Breast epithelium (tissue), 4 donors: ENCODE measurements at places on chromosomes 5 and 9.

- no peaks in the 10 kb centered on the region for H3K4me1 ChIP-seq
- H3K4me3 ChIP-seq = no peak overlapping the region
- H3K36me3 ChIP-seq = no peaks in the 10 kb centered on the region
Measured at GRCh38 chr9:79264511-79265355, 307.0 kb upstream of the TLE4 start.

- H3K36me3 ChIP-seq = no peaks in the 10 kb centered on the region
- no peak overlapping the region for H3K4me3 ChIP-seq
- no peak overlapping the region for H3K27ac ChIP-seq
- H3K27me3 ChIP-seq = no peaks in the 10 kb centered on the region
Measured at GRCh38 chr5:158287643-158288271, 428.8 kb upstream of the CLINT1 start.

- no peaks in the 10 kb centered on the region for H3K4me1 ChIP-seq
- no peak overlapping the region for H3K4me3 ChIP-seq
- DNase-seq = no peak
Measured at GRCh38 chr9:115004545-115004944, 74.2 kb upstream of the TNFSF8 start.

GRCh38 chr5:172186114-172186695 is 1.8 kb downstream of the STK10 start:
- H3K27me3 ChIP-seq = no peaks in the 10 kb centered on the region
- H3K4me3 ChIP-seq = peak overlapping the region; percentile 90
- peaks cover 3% of the 10 kb centered on the region for H3K4me1 ChIP-seq
- no peak for DNase-seq
- H3K36me3 ChIP-seq = no peaks in the 10 kb centered on the region
- H3K27ac ChIP-seq = peak overlapping the region; percentile 54

- H3K4me1 ChIP-seq = no peaks in the 10 kb centered on the region
- H3K4me3 ChIP-seq = no peak overlapping the region
- H3K36me3 ChIP-seq = no peaks in the 10 kb centered on the region
- H3K27me3 ChIP-seq = peaks cover 7% of the 10 kb centered on the region
Measured at GRCh38 chr9:71249729-71250317, 128.4 kb upstream of the TRPM3 start.

DNA sequence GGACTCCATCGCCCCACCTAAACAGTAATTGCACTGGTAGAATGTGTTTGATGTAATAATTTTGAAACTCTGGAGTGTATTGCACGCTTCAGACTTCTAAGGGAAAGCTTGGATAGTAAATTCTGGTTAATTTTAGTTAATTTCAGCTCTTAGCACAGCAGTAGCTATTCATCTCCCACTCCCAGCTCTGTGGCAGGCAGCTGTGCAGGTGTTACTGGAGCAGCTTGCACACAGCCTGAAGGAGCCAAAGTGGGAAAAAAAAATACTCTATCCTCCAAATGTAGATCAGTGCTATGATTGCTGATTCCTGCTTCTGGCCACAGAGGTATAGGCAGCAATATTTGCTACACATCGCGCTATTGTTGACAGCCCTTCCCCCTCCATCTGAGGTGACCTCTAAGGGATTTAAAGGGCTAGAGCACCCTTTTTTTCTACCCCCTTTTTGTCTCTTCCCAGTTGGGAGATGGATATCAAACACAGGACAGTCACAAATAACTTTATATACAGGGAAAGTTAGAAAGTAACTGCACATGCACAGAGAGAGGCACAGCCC is 97.4 kb downstream of the KCTD16 start:
- DNase-seq = no peak
- H3K4me3 ChIP-seq = no peak overlapping the region
- no peaks in the 10 kb centered on the region for H3K27me3 ChIP-seq

DNA sequence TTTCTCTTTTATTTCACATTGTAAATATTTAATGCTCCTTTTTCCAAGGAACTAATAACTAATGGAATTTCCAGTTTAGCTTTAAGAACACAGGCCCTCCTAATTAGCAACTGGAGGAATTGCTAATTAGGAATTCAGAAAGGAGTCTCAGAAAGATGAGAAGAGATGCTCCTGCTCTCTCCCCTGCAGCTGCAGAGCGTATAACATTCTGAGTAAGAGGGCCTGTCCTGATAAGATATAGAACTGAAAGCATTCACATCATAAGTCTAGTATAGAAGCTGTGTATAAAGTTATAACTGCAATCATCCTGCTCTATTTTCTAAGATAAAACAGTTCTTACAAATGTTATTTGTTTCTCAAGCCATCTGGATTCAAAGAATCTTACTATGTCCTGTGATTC is 83.2 kb downstream of the DTWD2 start:
- H3K4me3 ChIP-seq = no peak overlapping the region
- no peaks in the 10 kb centered on the region for H3K36me3 ChIP-seq
- no peak overlapping the region for H3K27ac ChIP-seq
- no peaks in the 10 kb centered on the region for H3K27me3 ChIP-seq

- H3K36me3 ChIP-seq = no peaks in the 10 kb centered on the region
- no peak for DNase-seq
- H3K4me1 ChIP-seq = no peaks in the 10 kb centered on the region
- no peaks in the 10 kb centered on the region for H3K27me3 ChIP-seq
- H3K4me3 ChIP-seq = no peak overlapping the region
- no peak overlapping the region for H3K27ac ChIP-seq
Measured at GRCh38 chr5:108536321-108536720, 154.4 kb upstream of the FBXL17 start.

DNA sequence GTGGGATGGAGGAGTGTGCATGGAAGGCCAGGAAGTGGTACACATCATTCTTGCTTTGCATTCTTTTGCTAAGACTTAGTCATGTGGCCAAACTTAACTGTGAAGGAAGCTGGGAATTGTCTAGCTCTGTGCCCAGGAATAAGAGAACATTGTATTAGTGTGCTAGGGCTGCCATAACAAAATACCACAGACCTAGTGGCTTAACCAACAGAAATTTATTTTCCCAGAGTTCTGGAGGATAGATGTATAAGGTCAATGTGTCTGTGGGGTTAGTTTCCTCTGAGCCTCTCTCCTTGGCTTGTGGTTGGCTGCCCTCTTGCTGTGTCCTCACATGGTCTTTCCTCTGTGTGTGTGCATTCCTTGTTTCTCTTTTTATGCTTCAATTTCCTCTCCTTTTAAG is 32.4 kb downstream of the NNT start:
- H3K27me3 ChIP-seq = no peaks in the 10 kb centered on the region
- DNase-seq = no peak
- H3K36me3 ChIP-seq = no peaks in the 10 kb centered on the region

- no peaks in the 10 kb centered on the region for H3K36me3 ChIP-seq
- no peak overlapping the region for H3K27ac ChIP-seq
- no peak for DNase-seq
- H3K4me3 ChIP-seq = no peak overlapping the region
- no peaks in the 10 kb centered on the region for H3K4me1 ChIP-seq
Measured at GRCh38 chr5:72018143-72018803, 89.0 kb upstream of the MAP1B start.

DNA sequence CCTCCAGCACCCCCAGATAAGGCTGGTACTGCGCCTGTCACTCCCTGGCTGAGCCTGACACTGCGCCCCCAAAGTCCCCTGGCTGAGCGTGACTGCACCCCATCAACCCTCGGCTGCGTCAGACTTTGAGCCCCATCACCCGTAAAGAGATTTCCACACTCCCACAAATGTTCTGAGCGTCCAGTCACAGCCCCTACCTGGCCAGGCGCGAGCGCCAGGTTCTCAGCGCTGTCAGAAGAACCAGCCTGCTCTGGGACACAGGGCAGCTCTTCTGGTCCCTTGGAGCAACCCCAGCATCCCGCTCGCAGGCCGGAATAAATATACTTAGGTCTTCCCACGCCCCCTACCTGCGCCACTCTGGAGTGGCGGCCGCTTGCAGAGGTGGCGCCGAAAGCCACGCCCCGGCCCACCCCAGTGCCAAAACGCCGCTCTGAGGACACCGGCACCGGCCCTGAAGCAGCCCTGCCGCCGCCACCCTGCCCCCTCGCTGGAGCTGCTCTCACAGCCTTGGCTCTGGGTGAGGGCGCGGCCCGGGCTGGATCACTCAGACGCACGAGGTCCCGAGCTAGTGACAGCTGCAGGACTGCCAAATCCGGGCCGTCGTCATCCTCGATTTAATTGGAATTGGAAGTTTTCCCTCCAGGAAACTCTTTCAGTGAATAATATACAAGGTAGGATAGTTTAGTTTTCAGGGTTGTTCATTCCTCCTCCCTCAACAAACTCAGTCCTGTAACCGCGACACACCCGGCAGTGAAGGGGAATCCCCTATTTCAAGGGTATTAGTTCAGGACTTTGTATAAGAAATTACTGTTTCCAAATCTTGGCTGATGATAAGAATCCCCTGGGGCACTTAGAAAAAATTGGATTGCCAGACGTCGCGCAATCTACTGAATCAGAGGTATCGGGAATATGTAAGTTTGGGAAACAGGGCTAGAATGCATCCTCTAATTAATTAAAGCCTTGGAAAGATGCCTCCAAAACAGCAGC is 1.2 kb upstream of the CEMIP2 start:
- H3K36me3 ChIP-seq = no peaks in the 10 kb centered on the region
- H3K27me3 ChIP-seq = no peaks in the 10 kb centered on the region
- no peaks in the 10 kb centered on the region for H3K4me1 ChIP-seq
- peak overlapping the region; percentile 91 for H3K27ac ChIP-seq
- DNase-seq = peak; percentile 84
- peak overlapping the region; percentile 83 for H3K4me3 ChIP-seq

GRCh38 chr9:13613296-13613695 is 333.8 kb upstream of the MPDZ start:
- H3K27me3 ChIP-seq = no peaks in the 10 kb centered on the region
- no peak for DNase-seq
- no peaks in the 10 kb centered on the region for H3K36me3 ChIP-seq
- no peak overlapping the region for H3K27ac ChIP-seq
- no peaks in the 10 kb centered on the region for H3K4me1 ChIP-seq
- no peak overlapping the region for H3K4me3 ChIP-seq

GRCh38 chr5:1744393-1745122 is 55.1 kb downstream of the MRPL36 start:
- no peak for DNase-seq
- no peaks in the 10 kb centered on the region for H3K36me3 ChIP-seq
- H3K4me3 ChIP-seq = no peak overlapping the region
